Activated CD4-positive, alpha-beta T cell treated with anti-CD3 and anti-CD28 coated beads, Interleukin-2, amount 10 ng/mL, durations not matched to agents 7 days and 5 days (primary cell): ENCODE measurements at places on chromosomes 1 and 21.

DNA sequence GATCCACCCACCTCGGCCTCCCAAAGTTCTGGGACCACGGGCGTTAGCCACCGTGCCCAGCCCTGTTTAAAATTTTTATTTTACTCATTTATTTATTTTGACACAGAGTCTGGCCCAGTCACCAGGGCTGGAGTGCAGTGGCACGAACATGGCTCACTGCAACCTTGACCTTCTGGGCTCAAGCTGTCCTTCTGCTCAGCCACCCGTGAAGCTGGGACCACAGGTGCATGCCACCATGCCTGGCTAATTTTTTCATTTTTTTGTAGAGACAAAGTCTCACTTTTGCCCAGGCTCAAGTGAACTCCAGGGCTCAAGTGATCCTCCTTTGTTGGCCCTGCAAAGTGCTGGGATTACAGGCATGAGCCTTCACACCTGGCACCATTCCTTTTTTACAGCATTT, 27.5 kb upstream of the DNAJC6 start:
- DNase-seq: no peak

DNA sequence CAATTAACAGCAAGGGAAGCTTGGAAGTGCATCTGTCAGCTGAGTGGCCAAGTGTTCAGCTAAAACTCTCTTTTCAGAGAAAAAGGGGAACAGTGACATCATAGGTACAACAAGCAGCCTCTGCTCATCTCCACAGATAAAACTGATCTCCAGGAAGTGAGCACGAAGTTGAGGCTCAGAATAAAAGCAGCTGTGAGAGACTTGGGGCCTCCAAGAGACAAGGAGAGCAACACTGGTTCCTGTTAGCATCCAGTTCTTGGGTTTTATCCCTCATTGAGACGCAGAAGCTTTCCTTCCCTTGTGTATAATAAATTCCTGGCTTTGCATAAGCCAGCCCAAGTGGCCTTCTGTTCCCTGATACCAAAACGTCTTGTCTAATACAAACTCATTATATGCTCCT, 20.0 kb upstream of the CNN3 start:
- DNase-seq: no peak

DNA sequence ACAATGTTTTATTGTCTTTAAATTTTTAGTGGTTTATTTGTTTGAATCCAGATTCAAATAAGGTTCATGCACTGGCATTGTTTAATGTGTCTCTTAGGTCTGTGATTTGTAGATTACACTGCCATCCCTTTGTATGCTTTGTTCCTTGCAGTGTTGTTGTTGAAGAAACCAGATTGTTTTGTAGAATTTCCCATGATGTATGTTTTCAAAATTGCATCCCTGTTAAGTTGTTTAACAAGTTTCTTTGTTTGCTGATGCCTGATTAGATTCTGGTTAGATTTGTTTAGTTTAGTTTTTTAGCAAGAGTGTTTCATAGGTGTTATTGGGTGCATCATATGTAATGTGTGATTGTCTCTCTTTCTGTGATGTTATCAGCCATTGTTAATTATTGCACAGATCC, 5.5 kb upstream of the AVPR1B start:
- DNase-seq: no peak

GRCh38 chr1:41523949-41524675, 39.6 kb upstream of the EDN2 start:
- no peak for DNase-seq

GRCh38 chr1:246219508-246220030, 287.5 kb downstream of the SMYD3 start:
- DNase-seq: no peak

GRCh38 chr1:151897991-151898431, 11.3 kb downstream of the THEM4 start:
- no peak for DNase-seq

GRCh38 chr1:109783436-109783835, 19.7 kb upstream of the EPS8L3 start:
- no peak for DNase-seq

- no peak for DNase-seq
These were observed 31.9 kb upstream of the SGIP1 start for GRCh38 chr1:66502086-66502485.

DNA sequence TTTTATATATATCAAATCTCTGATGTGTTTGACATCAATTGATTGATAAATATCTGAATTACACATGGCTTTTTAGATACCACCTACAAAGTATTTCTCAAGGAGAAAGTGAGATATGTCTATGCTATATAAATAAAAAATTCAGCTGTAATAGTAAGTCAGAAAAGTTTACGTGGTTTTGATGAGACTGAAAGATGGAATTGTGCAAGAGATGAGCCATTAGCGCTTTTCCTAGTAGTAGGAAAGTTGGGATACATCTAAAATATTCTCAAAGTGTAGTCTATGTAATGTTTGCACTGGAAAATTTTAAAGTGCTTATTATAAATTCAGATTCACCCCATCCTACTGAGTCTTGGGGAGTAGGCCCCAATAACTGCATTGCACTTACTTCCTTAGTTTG, 49.1 kb downstream of the SGIP1 start:
- DNase-seq: no peak

DNA sequence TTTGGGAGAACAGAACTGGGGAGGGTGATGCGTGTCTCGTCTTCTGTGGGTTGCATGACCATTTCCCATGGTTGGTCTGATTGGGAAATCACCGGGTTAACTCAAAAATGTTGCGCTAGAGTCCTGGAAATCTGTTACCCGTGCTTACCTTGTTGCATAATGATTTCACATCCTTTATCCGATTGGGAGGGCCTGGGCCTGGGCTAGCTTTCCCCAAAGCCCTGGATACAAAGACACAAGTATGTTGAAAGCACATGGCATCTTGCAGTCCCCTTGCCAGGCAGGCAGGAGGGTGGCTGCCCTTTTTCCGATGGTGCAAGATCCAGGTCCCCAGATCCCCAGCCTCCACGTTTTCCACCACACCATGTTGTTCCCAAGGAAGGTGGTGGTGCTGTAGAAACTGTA, 582 bp downstream of the TRPM2 start:
- DNase-seq: no peak

- peak; percentile 27 for DNase-seq
These were observed 1793.9 kb downstream of the NCAM2 start for GRCh38 chr21:22791986-22792560.

DNA sequence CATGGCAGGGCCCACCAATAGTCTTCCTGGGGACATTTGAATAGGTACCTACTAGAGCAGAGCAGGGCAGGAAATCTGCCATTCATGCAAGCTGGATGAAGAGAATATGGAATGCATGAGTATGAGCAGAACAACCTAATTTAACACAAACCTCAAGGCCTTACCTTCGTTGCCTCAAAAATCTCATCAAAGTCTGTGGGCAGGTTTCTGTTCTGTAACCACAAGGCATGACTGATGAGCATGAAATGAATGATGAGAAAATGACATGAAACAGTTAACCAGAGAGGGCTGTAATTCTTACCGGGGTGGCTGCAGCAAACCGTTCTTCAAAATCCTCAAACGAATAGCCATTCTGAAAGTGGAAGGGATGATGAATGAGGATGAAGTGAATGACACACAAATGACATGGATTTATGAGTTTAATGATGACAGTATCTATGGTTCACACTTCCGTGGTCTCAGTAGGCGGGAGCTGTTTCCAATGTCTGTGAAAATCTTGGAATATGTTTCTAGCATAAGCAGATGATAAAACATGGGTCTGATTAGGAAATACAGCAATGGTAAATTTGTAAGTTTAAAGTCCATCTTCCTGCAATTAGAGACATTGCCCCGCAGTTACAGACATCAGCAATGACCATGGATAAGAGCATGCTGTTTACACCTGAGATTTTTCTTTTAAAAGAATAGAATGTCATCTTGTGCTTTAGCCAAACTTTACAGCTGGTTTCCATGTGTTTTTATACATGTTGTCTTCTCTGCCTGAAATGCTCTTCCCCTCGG, 67.6 kb upstream of the C8B start:
- DNase-seq: no peak

- DNase-seq: no peak
These were observed 17.7 kb upstream of the KLHDC8A start for GRCh38 chr1:205374210-205375078.

DNA sequence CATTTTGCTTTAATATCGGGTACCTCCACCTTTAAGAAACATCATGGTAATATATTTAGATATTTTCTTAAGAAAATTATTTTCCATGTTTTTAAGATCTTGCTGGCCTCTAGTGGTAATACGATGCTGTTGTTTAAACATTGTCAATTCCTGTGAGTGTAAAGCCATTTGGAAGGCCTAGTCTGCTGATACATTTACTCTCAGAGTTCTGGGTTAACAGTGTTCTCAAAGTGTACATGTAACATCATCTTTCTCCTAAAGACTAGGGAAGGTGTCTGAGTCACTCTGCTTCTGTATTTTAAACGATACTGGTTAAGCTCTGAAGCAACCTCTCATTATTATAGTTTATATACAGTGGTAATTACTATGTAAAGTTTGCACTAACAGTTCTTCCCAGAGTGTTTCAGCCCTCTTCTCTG, 189.1 kb downstream of the RASAL2 start:
- no peak for DNase-seq

- DNase-seq: no peak
These were observed 6.3 kb downstream of the LRRC53 start for GRCh38 chr1:74505928-74506710.

DNA sequence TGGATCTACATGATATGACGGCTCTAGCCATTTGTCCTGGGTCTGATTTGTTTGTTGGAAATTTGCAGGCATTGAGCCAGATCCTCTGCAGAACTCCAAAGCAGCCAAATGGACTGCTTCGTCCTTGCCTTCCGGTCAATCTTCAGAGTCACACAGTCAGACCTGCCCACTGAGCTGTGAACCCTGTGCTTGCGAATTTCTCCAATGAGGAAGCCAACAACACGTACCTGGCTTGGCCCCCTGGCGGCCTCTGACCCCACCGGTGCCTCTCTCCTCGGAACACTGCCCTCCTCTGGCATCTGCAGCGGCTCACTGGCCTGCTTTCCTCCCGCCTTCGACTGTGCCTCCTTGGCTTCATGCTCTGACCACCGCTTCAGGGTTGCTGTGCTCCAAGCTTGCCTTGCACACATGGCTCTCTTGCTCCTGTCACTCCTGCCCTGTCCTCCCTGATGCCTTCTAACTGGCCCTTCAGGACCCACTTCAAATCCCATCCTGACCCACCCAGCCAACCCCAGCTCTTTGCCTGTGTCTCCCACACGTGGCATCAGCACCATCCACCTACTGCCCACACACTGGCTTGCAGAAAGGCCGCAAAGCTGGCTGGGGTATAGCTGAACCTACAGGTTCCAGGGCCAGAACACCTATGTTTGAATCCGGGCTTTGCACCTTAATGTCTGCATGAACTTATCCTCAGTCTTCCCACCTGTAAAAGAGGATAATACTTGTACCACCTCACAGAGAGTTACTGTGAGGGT, 128.2 kb downstream of the KCNN3 start:
- DNase-seq: no peak

GRCh38 chr1:219277304-219278105, 103.8 kb downstream of the LYPLAL1 start:
- no peak for DNase-seq

GRCh38 chr21:39849014-39849655, 18.1 kb upstream of the PCP4 start:
- no peak for DNase-seq

DNA sequence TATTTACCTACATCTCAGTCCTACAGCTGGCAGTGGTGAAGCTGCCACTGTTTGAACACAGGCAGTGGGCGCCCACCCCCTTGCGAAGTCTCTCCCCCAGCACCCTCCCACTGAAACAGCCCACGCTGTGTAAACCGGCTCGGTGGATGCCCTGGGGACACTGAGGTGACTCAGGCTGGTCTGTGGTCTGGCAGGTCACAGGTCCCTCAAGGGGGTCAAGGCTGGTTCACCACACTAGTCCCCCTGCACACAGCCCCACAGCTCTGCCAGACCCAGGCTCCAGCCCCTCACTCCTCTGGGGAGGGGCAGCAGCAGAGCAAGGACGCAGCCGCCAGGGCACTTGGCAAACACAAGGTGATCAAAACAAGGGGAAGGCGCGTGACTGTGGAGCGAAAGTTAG, 7.6 kb downstream of the CHD5 start:
- DNase-seq: no peak

DNA sequence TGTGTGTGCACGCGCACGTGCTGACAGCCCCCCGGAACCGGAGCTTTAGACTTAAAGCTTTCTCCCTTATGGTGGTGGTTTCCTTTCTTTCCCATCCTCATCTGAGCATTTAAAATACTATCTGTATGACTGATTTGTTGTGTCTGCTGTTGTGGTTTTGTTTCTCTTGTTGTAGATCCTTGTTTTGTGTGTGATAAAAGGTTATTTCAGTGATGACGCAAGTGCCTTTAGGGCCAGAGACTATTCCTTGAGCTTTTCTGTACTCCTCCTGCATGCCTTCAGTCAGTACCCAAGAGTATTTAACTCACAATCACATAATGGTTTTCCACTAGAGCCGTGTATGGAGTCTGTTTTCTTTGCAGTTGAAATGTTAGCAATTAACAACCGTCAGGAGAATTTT, 45.4 kb downstream of the LCA5L start:
- no peak for DNase-seq

- no peak for DNase-seq
These were observed 10.1 kb downstream of the C1orf174 start for GRCh38 chr1:3889936-3890335.

DNA sequence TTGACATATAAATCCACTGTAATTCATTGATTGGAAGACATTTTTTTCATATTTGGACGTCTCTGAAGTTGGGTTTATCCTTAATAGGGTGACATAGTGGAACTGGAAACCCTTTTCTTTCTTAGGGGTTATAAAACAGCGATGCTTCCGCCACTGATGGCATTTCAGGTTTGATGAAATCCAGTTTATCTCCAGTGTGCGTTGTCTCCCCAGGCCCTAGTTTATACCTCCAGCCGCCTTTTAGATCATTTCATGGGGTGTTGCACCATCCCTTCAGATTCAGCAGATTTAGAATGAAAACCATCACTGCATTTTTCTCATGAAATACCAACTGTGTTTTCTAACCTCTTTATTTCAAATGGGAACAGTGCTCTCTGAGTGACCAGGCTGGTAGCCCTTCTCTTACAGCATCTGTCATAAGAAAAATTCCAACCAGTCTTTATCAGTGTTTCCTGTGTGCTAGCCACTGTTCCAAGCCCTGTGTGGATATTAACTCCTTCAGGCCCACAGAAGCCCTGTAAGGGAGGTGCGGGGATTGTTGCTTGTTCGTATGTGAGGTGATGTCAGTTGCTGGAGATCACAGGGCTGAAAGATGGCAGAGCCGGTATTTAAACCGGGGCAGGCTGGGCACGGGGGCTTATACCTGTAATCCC, 19.0 kb downstream of the H6PD start:
- no peak for DNase-seq

DNA sequence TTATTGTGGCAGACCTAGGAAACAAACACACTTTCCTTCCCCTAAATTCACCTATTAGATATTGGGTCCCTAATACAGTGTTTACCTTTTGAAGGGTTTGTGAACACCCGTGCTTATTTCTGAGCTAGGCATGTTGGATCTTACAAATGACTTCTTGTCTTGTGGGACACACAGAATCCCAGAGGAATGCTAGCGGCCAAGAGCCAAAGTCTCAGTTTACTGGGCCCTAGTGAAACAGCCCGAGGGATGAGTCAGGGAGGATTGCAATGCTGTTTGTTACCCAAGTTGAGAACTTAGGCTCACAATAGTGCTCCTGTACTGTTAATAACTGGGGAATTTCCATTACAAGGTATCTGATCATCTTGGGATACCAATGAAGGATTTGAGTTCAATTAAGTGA, 100.1 kb upstream of the AKT3 start:
- no peak for DNase-seq
